Keratinocyte (primary cell): ENCODE measurements at places on chromosomes 4 and X.

GRCh38 chrX:10524578-10524977 is 95.8 kb downstream of the MID1 start:
- DNase-seq, result no peak

DNA sequence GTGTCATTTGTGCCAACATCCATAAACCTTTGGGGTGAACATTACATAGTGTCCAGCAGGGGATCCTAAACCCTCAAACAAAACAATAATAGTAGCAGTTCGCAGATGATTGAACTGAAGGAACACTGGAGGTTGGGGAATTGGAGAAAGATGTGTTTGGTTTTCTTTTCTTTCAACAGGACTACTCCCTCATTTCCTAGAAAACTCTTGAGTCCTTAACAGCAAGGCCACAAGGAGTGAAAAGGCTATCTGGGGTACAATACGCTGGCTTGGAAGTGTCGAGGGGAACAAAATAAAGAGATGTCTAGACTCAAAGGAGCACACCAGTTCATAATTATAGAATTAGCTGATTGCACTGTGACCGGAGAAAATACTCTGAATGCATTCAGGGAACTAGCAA is 72.1 kb downstream of the IDS start:
- no peak for DNase-seq

GRCh38 chr4:37641886-37642849 is 44.0 kb downstream of the RELL1 start:
- no peak for DNase-seq

DNA sequence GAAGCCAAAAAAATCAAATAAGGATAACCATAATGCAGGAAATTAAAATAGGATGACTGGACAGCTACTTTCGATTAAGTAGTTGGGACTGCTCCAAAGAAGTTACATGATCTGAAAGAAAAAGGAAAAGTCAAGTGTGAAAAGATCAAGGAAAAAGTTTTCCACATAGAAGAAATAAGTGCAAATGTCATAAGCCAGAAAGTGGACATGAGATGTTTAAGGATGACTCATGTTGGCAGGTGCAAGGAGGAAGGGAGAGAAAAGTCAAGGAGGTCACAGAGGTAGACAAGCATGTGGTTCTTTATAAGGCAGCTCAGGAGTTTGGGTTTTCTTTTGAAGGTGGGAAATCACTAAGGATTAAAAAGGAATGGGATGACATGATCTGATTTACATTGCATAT is 89.8 kb upstream of the GPRIN3 start:
- no peak for DNase-seq

DNA sequence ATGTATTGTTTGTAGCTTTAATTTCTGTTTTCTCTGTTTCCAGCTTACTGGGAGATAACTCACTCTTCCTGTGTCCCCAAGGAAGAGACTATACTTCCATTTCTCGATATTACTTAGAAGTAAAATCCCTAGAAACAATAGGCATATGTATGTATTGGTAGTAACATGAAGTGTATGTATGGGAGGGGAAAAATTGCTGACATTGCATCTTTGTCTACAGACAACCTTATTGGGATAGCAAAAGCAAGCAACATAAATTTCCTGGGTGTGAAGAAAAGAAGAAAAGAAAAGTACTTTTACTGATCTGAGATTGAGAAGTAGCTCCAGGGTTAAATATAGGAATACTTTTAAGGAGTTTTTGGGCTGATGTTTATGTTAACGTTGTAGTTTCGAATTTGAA is 15.4 kb downstream of the AP1AR start:
- no peak for DNase-seq
